Naive B cell (primary cell): ENCODE measurements at places on chromosomes 12 and 14.

DNA sequence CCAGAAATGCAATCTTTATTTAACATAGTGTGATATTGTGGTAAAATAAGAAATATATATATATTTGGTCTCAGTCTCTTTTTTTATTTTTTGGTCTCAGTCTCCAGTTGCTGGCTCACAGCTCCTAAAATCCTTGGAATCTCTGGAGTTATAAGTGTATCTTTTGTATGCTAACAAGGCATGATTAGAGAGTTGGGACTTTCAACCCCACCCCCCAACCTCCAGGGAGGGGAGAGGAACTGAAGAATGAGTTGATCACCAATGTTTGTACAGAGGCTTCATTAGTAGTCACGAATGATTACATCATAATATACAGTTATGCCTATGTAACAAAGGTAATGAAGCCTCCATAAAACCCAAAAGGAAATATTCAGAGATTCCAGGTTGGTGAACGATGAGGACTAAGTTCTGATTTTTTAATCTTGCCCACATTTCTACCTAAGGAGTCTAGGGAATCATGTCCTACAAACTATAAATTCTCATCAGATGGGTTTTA, 22.8 kb upstream of the LALBA start:
- no peak for DNase-seq

GRCh38 chr12:517538-517937, 57.8 kb downstream of the B4GALNT3 start:
- no peak for DNase-seq

- no peak for DNase-seq
Observed at GRCh38 chr12:6183689-6184428, 16.3 kb upstream of the CD9 start.

- DNase-seq, result no peak
Observed at GRCh38 chr12:56818629-56819028, 55.5 kb downstream of the HSD17B6 start.

DNA sequence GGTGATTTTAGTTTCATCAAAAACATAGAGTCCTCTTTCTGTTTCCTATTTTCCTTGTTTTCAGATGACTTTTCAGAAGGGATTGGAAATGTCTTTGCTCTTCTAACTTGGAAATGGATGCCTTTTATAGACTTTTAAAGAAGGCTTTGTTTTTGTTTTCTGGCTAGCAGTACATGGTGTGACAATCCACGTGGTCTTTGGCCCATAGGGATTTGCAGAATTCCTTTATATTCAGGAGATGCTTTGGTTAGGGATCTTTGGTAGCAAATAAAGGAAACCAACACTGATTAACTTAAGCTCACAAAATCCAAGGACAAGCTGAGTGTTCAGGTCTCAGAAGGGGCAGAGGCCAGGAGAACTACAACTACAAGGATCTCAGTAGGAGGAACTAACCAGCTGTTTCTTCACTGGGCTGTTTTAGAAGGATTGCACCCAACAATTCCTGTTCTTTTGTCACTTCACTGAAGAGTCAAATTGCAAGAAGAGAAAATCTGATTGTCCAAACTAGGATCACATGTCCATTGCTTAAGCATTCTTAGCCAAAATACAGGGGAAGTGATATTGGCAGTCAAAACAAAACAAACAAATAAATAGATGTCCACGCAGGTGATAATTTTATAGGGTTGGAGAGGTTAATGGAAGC, 58.6 kb upstream of the MANSC4 start:
- DNase-seq, result no peak

DNA sequence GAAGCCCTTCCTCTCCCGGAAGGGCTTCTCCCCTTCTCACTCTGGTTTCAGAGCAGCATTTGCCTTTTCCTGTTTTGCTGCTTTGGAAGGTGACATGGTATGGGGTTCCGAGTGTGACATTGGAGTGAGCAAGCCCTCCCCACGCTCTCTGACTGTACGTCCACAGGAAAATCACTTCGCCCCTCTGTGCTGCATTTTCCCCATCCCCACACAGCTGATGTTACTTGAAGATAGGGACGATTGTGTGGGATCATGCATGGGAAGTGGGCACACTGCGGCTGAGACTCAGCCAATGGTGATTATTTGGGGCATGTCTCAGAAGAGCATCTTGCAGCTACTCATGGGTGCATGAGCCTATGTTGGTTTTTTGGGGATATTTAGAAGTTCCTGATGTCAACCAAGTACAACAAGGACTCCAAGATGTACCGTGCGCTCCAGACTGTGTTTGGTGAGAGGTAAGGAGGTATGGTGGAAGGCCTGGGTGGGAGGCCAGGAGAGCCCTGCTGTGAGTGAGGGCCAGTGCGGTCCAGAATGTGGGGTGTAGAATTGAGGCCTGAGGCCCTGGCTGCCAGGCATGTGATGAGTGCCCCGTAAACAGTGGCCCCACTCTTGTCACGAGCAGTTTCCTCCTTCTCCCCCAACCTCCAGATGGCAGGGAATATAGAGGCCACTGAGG, 15.1 kb downstream of the CYP46A1 start:
- DNase-seq, result no peak
